Inflammatory macrophage (primary cell): ENCODE measurements at places on chromosomes 7 and 10.

DNA sequence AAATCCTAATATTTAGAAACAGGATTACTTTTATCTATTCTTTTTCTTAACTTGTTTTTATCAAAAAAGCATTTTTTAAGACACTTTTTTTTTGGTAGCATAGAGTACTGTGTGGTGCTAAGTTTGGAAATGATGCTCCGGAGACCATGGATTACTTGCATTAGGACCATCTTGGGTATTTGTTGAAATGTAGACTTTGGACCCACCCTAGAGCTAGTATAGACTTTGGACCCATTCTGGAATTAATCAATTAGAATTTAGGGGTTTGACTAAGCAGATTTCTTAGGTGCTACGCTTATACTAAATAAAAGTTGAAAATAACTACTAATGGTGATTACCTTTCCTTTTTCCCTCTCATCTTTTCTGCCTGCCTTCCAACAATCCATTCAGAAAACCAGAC is 80.4 kb downstream of the PHF14 start:
- no peak for DNase-seq

DNA sequence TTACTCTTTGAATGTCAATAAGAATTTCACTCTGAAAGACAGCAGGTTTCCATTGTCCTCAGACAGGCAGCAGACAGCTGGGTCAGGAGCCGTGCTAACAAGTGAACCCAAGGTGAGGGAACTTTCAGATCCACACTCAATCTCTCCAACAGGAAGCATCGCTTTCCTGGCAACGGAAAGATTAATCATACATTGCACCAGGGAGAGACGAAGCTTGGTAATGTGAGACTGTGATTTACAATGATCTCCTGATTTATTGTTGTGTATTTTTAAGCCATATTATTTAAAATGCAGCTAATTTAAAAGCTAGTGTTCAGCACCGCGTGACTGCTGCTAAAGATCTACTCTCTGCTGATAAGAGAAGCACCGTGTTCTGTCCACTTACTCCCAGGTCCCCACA is 17.5 kb upstream of the NOM1 start:
- DNase-seq, result no peak

GRCh38 chr10:79066411-79067240 is 2.1 kb upstream of the ZMIZ1 start:
- DNase-seq, result no peak

GRCh38 chr10:43211030-43211429 is 55.8 kb downstream of the RASGEF1A start:
- no peak for DNase-seq

DNA sequence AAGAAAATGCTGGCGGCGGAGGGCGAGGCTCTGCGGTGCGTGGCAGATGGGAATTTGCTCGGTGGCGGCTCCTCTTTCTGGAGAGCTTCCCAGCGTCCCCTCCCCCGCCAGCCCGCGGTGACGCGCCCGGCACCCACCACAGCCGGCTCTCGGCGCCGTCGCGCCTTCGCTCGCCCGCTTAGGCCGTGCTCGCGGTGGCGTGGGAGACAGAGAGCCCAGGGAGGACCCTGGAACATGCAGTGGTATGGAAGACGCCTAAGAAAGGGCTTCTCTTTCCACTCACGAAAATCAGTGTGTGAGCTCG is 576 bp upstream of the CSGALNACT2 start:
- no peak for DNase-seq

DNA sequence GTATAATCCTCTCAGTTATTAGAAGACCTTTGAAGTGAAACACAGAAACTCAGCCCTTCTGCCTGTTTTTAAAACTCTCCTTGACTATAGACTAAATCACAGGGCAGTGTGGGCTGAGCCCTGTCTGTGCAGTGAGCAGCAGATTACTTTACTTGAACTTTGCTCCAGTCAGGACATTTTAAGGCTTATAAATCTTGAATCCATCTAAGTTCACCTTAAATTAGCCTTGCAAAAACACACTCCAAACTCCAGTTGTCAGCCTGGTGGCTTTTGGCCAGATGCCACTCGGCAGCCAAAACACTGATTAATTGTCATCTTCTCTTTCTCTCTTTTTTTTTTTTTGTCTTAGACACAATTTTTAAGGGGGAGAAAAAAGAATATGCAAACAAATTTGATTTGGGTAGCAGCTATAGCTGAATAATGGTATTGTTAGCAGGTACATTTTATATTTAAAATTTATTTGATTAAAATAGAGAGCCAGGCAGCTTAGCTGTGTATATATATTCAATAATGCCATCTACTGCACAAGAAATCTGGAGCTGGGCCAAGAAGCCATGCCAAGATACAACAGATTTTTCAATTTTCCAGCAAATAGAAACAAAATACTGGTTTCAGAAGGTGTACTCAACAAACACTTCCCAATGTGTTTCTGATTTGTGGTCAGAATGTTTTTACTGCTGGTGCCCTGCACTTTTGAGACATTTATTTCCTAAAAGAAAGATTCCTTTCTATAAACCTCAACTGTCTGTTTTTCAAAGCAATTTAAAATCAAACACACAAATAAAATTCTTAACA is 247.7 kb downstream of the TFEC start:
- no peak for DNase-seq

DNA sequence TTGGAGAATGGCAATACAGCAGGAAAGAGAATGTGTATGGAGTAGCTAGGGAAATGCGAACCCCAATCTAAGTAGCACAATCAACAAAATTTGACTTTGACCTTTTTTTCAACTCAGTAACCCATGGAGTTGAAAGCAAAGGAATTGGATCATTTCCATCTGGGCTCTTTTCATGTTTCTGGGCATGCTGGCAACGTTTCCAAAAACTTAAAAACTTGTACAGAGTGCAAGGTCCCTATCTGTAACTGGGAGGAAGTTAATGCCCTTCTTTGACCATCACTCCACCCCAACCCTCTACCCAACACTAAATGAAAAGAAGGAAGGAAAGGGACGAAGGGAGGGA is 1.3 kb upstream of the HIBADH start:
- no peak for DNase-seq

DNA sequence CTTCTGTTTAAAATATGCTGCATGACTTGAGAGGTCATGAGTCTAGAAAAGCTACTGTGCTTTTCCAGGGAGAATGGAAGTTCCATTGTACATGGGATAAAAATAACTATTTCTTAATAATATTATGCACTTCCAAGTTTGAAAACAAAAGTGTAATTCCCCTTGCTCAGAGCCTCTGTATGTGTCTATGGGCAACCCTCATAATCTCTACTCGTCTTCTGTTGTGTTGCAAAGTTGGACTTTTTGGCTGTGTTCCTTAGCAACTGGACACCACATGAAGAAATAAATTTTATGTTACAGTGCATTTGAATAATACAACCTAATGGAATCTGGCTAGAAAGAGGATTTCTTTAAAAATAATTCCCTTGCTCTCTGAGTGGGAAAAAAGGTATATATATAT is 242.6 kb downstream of the TWIST1 start:
- DNase-seq, result no peak

DNA sequence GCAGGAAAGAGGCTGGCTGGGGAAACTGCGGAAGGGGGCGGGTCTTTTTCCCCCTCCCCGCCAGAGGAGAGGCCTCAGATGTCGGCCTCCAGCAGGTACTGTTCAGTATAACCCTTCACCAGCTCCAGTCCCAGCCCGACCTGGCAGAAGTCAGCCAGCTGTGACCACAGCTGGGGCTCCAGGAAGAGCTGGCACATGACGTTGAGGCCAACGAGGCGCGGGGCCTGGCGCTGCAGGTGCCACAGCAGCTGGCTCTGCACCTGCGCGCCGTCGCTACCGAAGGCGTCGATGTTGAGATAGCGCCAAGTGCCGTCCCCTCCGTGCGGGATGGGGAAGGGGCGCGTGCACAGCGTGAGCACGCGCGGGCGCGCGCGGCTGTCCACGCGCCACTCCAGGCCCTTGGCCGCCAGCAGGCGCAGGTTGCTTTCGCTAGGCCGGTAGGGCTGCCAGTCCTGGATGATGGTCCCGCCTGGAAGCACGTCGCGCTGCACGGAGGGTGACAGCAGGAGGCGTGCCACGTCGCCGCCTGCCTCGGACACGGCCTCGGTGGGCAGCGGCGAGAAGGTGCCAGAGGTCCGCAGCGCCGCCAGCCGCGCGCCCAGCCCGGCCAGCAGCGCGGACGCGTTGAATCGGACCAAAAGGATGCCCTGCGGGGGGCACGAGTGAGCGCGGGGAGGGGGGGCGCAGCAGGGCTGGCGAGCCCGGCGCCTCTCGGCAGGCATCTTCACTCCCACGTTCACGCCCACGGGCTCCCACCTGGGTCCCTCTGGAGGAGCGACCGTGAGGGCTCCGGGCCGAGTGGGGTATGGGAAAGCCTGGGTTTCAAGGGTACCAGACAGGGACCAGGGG is 6.9 kb upstream of the VGF start:
- DNase-seq, result no peak

GRCh38 chr7:90624225-90624911 is 28.2 kb downstream of the CDK14 start:
- DNase-seq, result peak; percentile 39

- DNase-seq, result peak; percentile 5
Measured at GRCh38 chr7:91302794-91303193, 38.6 kb downstream of the FZD1 start.

GRCh38 chr10:58003945-58004344 is 263.7 kb downstream of the IPMK start:
- no peak for DNase-seq

- DNase-seq, result no peak
Measured at GRCh38 chr7:85714043-85714578, 527.3 kb upstream of the SEMA3D start.

- no peak for DNase-seq
Measured at GRCh38 chr10:112362833-112363232, 11.1 kb upstream of the ACSL5 start.

DNA sequence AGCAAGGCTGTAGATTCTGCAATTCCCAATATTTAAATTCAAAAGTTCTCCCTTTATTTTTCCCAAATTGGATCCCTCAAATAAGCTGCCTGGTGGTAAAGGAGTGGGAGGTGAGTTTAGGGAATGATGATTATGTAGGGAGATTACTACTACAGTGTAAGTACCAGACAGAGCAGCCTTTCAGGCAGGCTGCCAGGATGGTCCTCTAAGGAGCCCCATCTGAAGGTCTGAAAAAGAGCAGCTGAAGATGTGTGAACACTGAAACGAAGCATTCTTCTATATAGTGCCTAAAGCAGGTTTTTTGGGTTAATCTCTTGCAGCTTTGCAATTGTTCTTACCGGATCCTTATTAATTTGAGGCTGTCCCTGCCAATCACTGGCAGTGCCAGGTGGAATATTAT is 84.7 kb downstream of the CREB5 start:
- DNase-seq, result no peak

DNA sequence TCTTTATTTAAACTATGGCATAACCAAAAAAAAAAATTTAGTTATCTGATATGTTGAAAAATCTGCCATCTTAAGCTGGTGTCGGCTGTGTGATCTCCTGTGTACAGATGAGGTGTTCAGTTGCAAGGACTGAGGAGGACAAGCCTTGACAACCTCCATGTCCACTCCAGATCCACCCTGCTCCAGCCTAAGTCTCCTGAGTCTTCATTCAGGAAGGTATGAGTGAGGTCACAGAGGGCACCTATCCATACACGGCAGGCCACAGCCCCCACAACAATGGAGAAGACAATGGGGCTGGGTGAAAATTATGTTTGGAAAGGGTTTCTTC is 16.1 kb downstream of the TARP start:
- DNase-seq, result no peak

- DNase-seq, result peak; percentile 80
Measured at GRCh38 chr7:105079348-105079747, 65.3 kb downstream of the KMT2E start.

- no peak for DNase-seq
Measured at GRCh38 chr7:124764847-124765400, 668 bp downstream of the GPR37 start.

DNA sequence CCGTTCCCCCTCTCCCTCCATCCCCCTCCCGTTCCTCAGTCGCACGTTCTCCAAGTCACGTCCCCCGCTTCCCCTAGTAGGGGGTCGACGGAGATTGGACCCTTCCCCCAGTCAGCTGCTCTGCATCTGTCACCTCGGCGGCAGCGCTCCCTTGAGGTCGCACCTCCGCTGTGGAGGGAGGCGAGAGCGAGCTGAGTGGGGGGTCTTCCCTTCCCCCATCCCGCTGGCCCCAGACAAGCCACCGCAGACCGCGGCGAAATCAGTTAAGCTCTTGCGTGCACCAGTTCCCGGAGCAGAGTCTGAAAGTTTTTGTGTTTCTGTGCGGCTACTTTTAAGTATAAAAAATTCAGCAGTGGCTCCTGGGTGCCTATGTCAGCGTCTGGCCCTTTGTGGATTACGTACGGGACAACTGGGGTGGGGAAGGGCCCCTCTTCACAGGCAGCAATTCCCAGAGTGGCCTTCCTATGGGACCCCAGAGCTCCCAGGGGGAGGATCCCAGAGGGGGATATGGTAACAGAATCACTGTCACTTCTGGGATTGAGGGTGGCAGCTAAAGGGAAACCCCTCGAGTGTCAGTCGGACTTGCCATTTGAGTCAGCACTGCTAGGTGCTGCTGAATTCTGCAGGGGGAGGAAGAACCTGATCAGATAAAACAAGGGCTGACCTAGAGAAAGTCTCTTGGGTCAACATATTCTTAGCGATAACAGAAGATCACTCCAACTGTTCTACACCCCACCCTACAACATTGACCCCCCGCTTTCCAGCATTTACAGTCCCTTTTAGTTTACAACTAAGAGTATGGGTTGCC is 12.5 kb upstream of the DDIT4 start:
- no peak for DNase-seq

DNA sequence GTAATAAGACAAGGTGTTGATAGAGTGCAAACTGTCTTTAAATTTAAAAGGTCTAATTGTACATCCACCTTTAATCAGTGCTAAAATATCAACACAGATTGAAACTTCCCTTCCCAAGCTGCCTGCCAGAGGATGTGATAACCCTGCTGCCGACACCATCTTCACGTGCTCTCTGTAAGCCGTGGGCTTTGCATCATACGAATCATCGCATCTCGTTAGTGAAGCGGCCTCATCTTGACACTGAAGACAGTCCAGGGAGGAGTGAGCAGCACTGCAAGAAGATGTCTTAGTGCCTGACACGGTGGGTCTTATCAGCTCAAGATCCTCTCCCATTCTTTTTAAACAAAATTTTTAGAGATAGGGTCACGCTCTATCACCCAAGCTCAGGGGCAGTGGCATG is 518.8 kb downstream of the PTPRN2 start:
- no peak for DNase-seq

- peak; percentile 9 for DNase-seq
Measured at GRCh38 chr7:93014410-93014809, 103.4 kb downstream of the SAMD9 start.

DNA sequence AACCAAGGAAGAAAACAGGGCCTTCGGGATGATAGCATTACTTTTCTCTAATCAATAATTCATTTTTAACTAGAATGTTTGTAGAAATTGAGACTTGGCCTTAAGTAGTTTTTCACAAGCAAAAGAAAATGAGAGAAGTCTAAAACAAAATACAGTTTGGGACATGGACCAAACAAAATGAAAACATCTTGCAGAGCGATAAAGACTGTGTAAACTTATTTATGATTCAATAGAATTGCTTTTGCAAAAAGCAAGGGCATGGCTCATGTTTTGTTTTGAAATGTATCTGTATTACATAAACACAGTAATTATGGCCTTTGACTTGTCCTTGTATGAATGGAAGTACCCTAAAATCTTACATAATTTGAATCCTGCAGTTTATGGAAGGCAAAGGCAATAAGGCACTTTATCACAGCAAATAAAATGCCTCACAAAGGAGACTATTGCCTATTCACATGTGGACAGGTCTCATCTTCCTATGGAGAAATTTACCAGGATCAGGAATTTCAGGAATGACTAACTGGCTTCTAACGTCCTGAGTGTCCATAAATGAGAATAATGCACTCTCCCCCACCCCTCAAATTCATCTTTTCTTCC is 295.2 kb downstream of the PTEN start:
- DNase-seq, result no peak
